ENCODE measurements at places on chromosomes 11 and 22.

DNA sequence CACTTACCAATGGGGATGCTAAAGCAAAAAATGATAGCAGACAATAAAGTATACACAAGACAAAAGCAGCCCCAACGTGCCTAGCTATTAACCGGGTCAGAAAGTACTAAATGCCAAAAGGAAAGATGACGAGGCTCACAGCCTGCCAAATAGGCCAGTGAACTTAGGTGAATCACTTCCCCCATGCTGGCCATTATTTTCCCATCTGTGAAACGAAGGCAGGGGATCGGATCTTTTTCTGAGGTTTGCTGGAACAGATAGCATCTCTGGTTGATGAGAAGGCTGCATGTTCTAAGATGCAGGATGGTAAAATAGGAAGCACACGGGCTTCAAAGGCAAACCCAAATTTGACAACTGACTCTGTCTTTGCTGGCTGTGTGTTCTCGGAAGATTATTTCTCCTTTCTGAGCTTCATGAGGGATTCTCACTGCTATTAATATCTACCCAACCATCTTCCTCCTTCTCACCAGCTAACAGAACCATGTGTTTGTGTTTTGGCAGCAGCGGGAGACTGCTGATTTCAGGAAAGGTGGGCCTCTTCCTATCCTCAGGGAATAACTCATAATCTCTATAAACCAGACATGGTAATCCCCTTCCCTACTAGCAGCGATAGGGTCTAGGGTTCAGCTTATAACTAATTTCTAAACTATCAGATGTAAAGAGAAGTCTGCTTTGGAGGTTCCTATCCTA is 390.7 kb downstream of the LARGE1 start:
- DNase-seq = no peak

GRCh38 chr11:100625041-100625440 is 62.0 kb upstream of the ARHGAP42 start:
- no peak for DNase-seq

DNA sequence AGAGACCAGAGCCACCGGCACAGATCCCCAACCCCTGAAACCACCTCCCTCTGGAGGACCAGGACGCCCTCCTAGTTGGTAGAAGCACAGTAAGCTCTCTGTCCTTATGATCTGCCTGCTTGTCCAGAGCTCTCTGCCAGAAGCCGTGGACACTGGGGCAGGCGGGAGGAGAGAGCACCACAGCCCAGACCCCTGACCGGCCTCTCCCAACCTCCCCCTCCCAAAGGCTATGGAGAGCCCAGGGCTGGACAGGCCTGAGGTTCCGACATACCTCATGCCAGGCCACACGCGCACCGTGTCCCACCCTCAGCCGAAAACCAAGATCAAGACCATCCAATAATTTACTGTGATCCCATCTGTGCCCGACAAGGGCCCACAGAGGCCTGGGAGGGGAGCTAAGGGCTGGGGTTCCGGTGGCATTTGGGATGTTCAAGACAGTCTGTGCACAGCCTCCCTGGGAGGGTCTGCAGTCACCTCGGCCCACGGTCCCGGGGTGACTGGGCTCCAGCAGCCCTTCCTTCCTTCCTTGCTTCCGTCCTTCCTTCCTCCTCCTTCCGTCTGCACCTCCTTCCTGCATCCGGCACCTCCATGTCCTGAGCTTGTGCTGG is 3.4 kb downstream of the HRAS start:
- DNase-seq = no peak

GRCh38 chr11:71302534-71302909 is 50.1 kb upstream of the SHANK2 start:
- DNase-seq = no peak

GRCh38 chr22:35226958-35227647 is 30.2 kb upstream of the HMGXB4 start:
- no peak for DNase-seq

- no peak for DNase-seq
Observed at GRCh38 chr11:44555031-44555800, 10.2 kb upstream of the CD82 start.

GRCh38 chr11:119094816-119095065 is 6.9 kb downstream of the DPAGT1 start:
- DNase-seq = peak; percentile 87

DNA sequence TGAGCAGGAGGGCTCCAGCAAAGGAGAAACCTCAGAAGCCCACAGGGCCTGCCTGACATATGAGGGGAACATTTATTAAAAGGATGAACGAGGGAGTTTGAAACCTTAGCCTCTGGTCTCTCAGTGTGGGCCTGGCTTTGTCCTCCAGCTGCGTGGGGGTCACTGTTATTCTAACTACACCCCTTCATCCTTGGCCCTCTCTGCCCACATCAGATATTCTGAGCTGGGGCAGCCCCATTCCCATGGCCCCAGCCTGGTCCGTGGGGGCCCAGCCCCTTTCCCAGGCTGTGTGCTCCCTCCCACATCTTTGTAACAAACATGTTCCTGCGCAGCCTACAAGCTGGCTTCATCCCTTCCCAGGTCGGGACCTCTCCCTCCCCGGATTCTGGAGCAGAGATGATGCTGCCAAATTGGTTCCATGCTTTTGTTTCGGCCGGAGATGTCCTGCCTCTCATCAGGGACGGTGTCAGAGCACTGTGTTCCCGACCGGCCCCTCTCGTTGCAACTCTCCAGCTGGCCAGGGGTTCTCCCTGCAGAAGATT is 4.0 kb downstream of the FXYD6 start:
- DNase-seq = no peak

DNA sequence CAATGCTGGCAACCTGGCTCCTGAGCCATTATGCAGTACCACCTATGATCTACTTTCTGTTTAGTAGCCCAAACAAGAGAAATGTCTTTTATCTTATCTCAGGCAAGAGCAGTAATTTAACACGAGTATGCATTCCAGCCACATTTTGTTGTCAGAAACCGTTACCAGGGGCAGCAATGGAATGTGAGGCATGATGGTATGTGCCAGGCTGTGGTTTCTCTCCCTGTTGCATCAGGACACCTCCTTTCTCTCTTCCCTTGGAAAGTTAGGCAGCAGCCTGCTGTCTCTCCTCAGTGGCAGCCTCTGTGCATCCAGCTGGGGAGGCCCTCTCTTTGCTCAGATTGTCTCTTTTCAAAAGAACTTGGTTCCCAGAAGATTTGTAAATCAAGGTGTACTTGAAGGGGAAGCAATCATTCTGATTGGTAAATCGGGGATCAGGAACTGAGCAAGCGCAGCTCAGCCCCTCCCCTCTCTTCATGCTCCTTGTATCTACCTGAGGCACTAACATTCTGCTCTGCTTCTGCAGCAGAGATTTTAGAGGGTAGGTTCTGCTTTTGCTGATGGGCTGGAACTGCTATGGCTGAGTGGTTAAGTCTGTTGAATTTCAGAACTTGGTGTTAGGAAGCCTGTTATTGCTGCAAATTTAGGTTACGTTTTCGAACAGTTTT is 229.2 kb downstream of the ADAMTS15 start:
- no peak for DNase-seq

DNA sequence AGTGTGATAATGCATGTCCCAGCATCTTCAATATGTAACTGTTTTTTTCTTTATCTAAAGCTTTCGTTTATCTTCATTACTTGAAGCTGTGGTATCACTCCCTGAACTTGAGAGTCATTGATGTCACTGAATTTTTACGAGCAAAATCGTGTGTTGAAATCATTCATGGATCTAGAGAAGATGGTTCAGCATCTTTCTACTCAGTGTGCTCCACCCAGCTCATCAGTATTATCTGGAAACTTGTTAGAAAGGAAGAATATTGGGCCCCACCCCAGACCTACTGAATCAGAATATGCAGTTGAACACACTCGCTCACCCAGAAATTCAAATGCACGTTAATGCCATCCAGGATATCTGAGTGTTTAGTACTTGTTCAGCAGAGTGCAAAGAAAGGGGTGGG is 8.3 kb downstream of the CDON start:
- no peak for DNase-seq

DNA sequence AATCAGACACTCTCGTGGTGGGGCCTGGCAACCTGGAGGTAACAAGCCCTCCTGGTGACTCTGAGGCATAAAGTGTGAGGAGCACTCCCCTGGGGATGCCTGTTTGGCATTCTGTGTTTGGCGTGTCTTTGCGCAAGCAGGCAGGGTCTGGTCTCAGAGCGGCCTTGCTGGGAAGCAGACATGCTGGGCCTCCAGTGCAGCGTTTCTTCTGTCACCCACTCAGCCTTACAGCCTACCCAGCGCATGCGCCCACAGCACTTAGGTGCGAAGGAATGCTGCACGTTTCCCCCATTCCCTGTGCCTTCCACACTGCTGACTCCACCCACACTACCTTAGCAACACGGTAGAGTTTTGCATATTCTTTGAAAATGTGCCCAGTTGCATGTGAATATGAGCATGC is 7.4 kb upstream of the CXCR5 start:
- no peak for DNase-seq

DNA sequence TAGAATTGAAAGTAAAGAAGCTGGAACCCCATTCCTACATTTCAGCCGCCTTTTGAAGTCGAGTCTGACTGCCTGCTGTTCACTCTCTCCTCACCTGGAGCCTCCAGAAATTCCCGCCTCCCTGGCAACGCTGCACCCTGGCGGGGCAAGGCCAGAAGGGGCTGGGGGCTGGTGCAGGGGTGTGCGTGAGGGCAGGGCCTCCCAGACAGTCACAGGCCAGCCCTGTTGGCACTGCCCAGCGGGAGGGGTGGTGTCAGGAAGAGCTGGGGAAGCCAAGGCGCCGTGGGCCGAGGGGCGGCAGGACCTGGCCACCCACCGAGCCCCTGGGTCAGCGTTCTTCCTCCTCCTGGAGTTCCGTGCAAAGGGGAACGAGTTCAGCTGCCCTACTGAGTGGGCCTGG is 123.2 kb downstream of the KCNQ1OT1 start:
- DNase-seq = peak; percentile 1

DNA sequence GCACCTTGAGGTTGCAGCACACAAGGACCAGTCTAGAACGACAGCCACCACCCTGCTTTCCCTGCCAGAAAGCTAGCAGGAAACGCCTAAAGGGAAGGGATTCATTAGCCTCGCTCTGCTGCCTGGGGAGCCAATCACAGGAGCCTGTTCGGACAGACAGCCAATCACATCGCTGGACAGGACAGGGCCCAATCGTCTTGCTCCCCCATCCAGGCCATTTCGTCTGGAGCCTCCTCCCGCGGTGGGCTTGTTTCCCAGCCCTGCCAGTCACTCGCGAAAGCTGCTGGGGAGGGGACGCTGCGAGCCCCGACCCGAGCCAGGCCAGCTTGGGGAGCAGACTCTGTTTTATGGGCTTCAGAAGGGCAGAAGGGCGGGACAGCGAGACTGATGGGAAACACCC is 79.8 kb upstream of the NCAM1 start:
- peak; percentile 94 for DNase-seq

DNA sequence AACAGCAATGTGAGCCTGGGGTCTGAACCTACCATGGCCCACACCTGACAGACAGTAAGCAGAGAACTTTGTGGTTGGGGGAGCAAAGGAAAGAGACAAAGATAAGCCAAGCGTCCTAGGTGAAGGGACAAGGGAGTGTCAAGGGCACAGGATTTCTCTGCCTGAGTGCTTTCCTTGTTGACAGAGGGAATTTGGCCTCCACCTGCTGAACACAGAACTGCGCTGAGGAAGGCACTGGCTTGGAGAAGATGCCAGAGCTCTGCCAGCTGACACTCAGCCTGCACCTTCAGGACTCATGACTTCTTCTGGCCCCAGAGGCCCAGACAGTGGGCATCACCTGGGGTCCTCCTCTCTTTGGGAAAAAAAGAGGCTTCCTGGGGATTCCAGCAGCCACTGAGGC is 789 bp upstream of the LRRC55 start:
- DNase-seq = no peak

- no peak for DNase-seq
Observed at GRCh38 chr11:114562166-114562916, 2.7 kb upstream of the NXPE1 start.

GRCh38 chr22:27991586-27992293 is 72.7 kb upstream of the PITPNB start:
- no peak for DNase-seq

DNA sequence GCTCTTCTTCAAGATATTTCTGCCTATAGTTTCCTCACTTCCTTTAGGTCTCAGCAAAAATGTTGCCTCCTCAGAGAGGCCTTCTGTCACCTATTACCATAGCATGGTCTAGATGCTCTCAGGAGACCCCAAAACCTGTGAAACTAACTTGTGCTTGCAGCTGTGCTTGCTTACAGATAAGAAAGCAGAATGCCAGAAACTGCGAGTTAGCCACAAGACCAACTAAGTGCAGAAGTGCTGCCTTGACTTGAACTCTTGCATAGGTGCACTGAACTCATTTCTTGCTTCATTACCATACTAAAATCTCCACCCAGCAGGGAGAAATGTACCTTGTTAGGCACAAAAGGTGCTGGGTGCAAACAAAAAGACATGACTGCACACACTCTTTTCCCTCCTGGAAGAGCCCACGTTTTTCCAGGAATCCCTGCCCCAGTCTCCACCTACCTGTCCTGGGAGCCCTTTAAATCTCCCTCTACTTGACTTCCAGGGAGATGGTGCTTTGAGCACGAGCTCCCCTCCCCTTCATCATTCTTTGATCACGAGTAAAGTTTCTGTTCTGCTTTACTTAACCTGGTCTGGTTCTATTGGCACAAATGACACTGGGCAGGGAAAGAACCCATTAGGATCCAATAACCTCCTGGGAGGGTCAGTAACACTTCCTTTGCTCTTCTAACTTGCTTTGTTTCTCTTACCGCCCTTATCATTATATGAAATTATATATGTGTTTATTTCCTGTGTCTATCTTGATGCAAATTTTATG is 137.7 kb upstream of the DDI1 start:
- no peak for DNase-seq

Measured in BE2C (cell line).